ENCODE measurements at places on chromosomes 4 and X. TPM values are rescaled to one million over a fixed set of nuclear protein-coding genes. Genes with fewer than 3 reads are reported as not detected.

The PPAT gene
- total RNA-seq, result 11.2 TPM

The UGT2B10 gene
- total RNA-seq, result not detected

The FAM47E gene
- 10.4 TPM for total RNA-seq

The FOXR2 gene
- not detected for total RNA-seq

The ADGRL3 gene
- total RNA-seq, result 8.9 TPM

The SATL1 gene
- total RNA-seq, result not detected

Measured in kidney (tissue), 22 donors.